Central memory CD4-positive, alpha-beta T cell (primary cell): ENCODE measurements at places on chromosomes 7 and 10.

DNA sequence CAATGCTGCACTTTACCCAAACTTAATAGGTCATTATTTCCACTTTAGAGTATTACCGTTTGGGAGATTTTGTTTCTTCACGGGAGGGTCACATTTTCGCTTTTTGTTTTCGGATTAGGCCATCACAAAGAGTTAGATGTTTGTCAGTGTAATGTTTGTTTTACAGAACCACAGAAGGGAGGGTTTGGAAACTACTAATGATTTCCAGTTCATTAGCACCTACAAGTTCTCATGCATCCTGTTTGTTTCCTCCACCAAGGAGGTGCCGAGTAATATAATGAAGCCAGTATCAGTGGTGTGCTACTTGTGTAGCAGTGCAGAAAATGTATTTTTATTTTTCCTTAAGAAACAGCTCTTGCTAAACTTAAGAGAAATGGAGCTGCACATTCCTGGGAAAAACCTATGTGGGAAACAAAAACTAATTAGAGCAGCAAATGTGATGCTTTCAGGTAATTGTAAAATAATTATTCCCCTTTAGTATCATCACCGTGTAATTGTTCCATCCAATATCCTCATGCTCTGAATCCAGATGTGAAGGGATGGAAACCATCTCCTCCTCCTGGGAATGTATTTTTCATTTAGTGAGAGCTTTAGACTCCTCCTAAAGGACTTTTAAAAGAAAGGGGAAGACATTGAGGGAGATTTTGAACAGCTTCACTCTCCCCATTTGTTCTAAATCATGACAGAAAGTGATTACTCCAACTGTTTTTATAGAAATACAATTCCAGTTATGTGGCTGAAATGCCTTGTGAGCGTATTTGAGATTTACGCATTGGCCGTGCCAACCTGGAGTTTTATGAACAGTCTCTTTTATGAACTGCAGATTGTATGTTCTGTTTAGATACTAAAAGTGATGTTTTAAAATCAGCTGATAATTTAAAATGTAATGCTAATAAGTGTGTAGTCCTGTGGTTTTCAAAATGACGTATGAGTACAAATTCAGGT is 5.6 kb downstream of the CELF2 start:
- no peak for DNase-seq

DNA sequence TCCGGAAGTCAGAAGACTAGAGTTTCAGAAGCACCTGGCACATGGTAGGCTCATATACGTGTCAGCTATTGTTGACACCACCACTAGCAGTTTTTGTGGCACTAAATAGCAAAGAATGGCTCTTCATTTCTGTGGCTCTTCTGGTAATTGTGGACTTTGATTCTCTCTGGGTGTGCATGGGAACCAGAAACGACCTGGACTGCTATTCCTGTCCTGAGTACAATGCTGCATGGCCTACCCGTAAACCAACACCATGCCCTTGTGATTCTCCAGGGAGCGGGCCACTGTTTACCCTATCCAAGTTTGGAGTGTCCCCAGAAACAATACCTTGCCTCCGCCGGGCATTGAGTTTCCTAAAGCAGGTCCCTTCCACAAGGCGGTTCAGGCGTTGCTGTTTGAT is 162.9 kb upstream of the AOAH start:
- DNase-seq = no peak

- peak; percentile 48 for DNase-seq
Observed at GRCh38 chr7:143345428-143345900, 17.0 kb downstream of the FAM131B start.

DNA sequence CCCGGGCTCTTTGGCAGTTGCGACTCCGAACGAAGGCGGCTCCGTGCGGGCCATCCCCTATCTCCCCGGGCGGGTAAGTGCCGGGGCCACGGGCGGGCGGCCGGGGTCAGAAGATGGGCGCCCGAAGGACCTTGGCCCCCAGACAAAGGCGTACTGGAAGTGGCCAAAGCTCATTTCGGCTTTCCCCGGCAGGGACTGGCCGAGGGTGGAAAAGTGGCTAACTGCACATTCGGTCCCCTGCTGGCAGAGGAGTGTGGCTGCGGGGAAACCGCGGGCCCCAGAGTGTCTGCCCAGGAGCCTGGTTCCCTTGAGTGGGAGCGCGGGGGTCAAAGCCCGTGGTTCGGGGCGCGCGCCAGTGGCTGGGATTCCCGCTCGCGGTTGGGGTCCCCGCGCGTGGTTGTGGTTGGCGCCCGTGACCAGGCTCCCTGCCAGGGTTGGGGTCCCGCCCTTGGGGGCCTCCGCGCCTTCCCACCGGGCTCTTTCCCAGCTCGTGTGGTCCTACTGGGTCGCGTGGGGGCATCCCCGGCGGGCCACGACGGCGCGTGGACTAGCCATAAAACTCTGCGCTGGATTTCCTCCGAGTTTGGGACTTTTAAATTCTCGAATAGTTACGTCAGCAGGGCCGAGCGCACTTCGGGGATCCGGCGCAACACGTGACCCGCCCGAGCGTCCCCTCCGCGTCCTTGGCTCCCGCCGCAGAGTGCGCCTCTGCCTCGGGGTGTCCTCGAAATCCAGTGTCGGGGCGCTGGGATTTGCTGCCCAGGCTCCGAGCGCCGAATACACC is 124.4 kb downstream of the TACC2 start:
- no peak for DNase-seq

DNA sequence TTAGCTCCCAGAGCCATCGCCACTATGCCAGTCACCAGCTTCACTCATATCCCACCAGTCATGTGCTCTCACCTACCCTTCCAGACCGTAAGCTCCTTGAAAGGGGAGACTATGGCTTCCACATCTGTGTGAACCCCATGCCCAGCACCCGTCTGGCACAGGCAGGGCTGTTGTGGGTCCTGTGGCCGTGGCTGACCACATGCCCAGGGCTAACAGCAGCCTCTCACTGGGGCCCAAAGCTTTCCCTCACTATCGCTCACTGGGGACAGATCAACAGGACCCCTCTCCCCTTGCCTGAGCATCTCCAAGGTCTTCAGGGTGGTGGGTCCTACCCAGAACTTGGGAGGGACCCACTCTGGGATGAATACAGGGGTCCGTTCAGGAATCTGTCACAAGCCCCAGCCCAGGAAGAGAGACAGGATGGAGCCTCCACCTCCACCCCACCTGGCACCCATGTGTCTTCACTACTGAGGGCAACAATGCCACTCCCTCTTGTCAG is 303.9 kb downstream of the GRID1 start:
- DNase-seq = no peak
